MCF 10A (cell line): ENCODE measurements at places on chromosomes 11 and 22.

DNA sequence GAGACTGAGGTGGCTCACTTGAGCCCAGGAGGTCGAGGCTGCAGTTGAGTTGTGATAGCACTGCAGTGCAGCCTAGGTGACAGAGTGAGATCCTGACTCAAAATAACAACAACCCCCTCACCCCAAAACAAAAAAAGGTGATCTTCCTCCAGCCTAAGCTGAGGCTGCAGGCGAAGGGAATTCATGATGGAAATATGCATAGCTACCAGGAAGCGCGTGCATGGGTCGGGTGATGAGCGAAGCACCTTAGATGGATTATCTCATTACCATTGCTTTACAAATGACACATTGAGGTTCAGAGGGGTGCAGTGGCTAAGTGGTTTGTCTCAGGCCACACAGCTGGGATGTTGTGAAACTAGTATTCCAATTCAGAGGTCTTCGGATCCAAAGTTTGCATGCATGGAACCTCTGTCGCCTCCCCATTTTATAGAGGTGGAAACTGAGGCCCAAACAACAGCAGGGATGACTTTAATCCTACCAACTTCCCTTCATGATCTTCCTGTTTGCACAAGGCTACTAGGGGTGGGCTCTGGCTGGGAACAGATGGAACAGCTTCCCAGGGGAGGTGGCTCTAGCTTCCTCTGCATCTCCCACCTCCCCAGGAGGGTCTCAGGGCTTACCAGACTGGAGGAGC, 4.6 kb downstream of the SLC29A2 start:
- H3K36me3 ChIP-seq = peaks cover 20% of the 10 kb centered on the region
- H3K4me3 ChIP-seq = no peak overlapping the region
- DNase-seq = no peak
- H3K27ac ChIP-seq = no peak overlapping the region

- H3K27me3 ChIP-seq = no peaks in the 10 kb centered on the region
- H3K36me3 ChIP-seq = no peaks in the 10 kb centered on the region
- no peaks in the 10 kb centered on the region for H3K4me1 ChIP-seq
- no peak for DNase-seq
Observed at GRCh38 chr11:95686265-95686664, 103.3 kb downstream of the FAM76B start.

GRCh38 chr11:123020968-123021367, 39.3 kb upstream of the BSX start:
- peak; percentile 63 for DNase-seq
- no peak overlapping the region for H3K27ac ChIP-seq
- H3K4me3 ChIP-seq = no peak overlapping the region

DNA sequence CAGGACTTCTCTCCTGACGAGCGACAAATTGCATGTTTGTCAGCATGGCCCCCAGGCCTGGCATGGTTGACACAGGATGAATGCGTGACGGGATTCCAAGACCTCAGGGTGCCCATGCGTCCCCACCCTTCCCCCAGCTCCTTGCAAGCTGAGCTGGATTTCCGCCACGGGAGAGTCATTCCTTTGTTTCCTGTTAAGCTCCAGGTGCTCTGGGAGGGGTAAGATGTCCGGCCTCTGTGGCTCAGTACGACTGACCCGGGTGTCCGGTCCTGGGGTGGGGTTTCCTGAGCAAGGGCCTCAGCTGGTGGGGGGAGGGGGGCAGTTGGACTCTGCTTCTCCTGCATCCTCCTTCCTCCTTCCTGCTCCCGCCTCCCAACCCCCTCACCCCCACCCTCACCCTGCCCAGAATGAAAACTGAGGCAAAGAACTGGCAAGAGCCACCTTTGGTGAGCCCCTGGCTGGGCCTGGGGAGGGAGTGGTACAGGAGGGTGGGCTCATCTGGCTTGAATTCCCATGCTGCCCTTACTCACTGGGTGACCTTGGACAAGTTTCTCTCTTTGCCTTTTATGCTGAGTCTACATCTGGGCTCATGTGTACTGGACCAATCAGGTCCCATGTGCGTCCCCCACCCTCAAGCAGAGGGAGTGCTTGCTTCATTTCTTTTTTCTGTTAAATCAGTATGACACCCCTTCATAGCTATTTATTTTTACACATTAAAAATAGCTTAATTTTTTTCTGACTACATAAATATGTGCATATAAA, 2.5 kb downstream of the CDC42EP2 start:
- DNase-seq = peak; percentile 84
- peak overlapping the region; percentile 83 for H3K27ac ChIP-seq
- peaks cover 23% of the 10 kb centered on the region for H3K4me1 ChIP-seq
- H3K4me3 ChIP-seq = peak overlapping the region; percentile 85
- H3K36me3 ChIP-seq = peaks cover 34% of the 10 kb centered on the region
- no peaks in the 10 kb centered on the region for H3K27me3 ChIP-seq

GRCh38 chr11:12901874-12902481, 107.1 kb upstream of the RASSF10 start:
- no peaks in the 10 kb centered on the region for H3K27me3 ChIP-seq
- DNase-seq = no peak
- peaks cover 23% of the 10 kb centered on the region for H3K4me1 ChIP-seq
- H3K4me3 ChIP-seq = no peak overlapping the region
- peaks cover 53% of the 10 kb centered on the region for H3K36me3 ChIP-seq
- H3K27ac ChIP-seq = no peak overlapping the region

GRCh38 chr22:30027169-30027568, 53.1 kb upstream of the HORMAD2 start:
- DNase-seq = peak; percentile 18
- no peak overlapping the region for H3K4me3 ChIP-seq
- peaks cover 9% of the 10 kb centered on the region for H3K4me1 ChIP-seq
- peaks cover 46% of the 10 kb centered on the region for H3K36me3 ChIP-seq

DNA sequence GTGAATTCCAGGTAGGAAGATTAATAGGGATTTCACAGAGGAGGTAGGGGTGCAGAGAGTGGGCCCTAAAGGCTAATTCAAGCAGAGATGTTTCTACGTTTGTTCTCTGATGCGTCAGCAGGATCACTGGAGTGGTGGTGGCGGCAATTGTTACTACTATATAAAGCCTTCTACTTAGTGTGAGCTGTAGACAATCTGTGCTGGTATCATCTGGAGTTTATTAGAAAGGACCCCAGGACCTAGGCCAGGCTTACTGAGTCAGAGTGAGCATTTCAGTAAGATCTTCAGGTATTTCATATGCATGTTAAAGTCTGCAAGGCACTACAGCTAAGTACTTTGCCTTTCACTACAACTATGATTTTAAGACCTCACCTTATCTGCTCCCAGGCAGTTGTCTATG, 59.5 kb downstream of the USP35 start:
- H3K36me3 ChIP-seq = peaks cover 6% of the 10 kb centered on the region
- no peak overlapping the region for H3K4me3 ChIP-seq
- no peaks in the 10 kb centered on the region for H3K4me1 ChIP-seq
- no peak overlapping the region for H3K27ac ChIP-seq
- no peak for DNase-seq
